OCI-LY7 (cell line): ENCODE measurements at places on chromosomes 12 and 14. TPM values are rescaled to one million over a fixed set of nuclear protein-coding genes. Genes with fewer than 3 reads are reported as not detected.

The WSCD2 gene
- not detected in 2 replicates for total RNA-seq

The TROAP gene
- 141 and 176 TPM in 2 replicates for total RNA-seq

The ARHGAP5 gene
- total RNA-seq, result 19.8 and 20.4 TPM in 2 replicates

The APAF1 gene
- total RNA-seq, result 26.5 and 28.6 TPM in 2 replicates

The FOXN4 gene
- total RNA-seq, result 4.5 and 5.1 TPM in 2 replicates

The UNC79 gene
- total RNA-seq, result 0.09 and 0.17 TPM in 2 replicates

The DPF3 gene
- total RNA-seq, result 0.42 and 0.55 TPM in 2 replicates
